Upper lobe of left lung (tissue), 6 donors: ENCODE measurements at places on chromosomes 11 and 22.

GRCh38 chr11:129260750-129261149 lies 68.6 kb upstream of the ARHGAP32 start:
- H3K27me3 ChIP-seq: no peaks in the 10 kb centered on the region
- H3K4me1 ChIP-seq: peaks cover 2% of the 10 kb centered on the region
- no peak for DNase-seq
- H3K36me3 ChIP-seq: no peaks in the 10 kb centered on the region
- no peak overlapping the region for H3K4me3 ChIP-seq

DNA sequence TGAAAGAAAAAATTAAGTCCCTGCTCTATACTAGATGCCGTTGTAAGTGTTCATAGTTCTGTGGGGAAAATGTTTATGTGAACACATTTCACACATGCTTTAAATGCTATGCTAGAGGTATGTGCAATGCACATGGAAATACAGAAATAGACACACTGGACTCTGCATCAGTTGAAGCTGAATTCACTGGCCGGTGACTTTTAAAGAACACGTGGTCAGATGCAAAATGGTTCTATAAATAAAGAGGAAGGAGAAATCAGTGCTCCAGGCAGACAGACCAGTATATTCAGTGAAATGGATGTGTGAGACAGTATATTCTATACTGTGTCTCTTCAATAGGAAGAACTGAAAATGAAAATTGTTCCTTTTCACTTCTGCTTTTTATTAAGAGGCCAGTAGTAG lies 29.9 kb downstream of the TRPC6 start:
- no peaks in the 10 kb centered on the region for H3K36me3 ChIP-seq
- no peak for DNase-seq
- H3K4me1 ChIP-seq: no peaks in the 10 kb centered on the region
- no peak overlapping the region for H3K4me3 ChIP-seq
- H3K27ac ChIP-seq: no peak overlapping the region

DNA sequence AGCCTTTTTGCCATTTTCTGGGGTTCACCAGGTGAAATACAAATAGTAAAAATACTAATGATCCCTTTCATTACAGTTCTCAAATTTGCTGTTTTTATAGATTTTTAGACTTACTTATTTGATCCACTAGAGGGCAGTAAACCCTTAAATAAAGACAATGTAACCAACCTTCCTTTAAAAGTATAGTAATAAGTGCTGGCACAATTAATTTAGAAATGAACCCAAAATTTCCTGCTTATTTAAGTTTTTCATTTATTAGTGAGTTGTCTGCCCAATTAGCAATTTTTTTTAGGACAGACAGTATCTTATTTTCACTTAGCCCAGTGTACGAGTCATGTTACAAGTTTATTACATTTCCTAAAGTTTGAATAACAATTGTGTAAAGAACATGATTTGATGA lies 4.7 kb downstream of the DDIAS start:
- no peak overlapping the region for H3K4me3 ChIP-seq
- no peak for DNase-seq
- H3K36me3 ChIP-seq: no peaks in the 10 kb centered on the region
- H3K4me1 ChIP-seq: peaks cover 14% of the 10 kb centered on the region
- no peak overlapping the region for H3K27ac ChIP-seq
- no peaks in the 10 kb centered on the region for H3K27me3 ChIP-seq

GRCh38 chr11:71843858-71844257 lies 10.9 kb downstream of the DEFB108B start:
- H3K4me1 ChIP-seq: no peaks in the 10 kb centered on the region
- H3K36me3 ChIP-seq: no peaks in the 10 kb centered on the region
